ENCODE measurements at places on chromosomes 16 and 17.

GRCh38 chr17:43398724-43399595 lies at the start of gene ARL4D:
Gene ARL4D, plus strand, starts transcription at chr17:43398993. Its CDS starts 740 bp downstream, at chr17:43399733.
- peak; percentile 92 for DNase-seq

DNA sequence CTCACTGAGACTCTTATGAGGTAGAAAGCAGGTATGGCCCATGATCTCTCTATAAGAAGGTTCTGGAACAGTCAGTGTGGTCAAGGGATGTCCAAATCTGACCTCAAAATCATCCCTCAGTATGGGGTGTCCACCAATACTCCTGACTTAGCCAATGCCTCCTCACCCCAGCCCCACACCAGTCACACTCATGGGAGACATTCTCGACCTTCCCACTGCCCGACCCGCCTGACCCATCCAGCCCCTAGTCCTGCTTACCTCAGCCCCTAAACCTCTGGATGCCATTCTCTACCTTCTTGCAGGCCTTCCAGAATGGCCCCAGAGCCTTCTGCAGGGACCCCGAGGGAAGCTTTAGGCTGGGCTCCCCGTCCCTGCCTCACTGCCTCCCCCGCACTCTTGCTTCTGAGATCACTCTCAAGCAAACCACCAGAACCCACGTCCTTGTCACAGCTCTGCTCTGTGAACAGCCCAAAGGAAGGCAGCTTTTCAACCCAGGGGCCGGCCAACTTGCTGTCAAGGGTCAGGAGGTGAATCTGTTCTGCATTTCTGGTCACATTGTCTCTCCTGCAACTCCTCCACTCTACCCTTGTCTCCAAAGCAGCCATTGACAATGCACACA lies 44.9 kb upstream of the RBFOX3 start:
- DNase-seq: no peak

DNA sequence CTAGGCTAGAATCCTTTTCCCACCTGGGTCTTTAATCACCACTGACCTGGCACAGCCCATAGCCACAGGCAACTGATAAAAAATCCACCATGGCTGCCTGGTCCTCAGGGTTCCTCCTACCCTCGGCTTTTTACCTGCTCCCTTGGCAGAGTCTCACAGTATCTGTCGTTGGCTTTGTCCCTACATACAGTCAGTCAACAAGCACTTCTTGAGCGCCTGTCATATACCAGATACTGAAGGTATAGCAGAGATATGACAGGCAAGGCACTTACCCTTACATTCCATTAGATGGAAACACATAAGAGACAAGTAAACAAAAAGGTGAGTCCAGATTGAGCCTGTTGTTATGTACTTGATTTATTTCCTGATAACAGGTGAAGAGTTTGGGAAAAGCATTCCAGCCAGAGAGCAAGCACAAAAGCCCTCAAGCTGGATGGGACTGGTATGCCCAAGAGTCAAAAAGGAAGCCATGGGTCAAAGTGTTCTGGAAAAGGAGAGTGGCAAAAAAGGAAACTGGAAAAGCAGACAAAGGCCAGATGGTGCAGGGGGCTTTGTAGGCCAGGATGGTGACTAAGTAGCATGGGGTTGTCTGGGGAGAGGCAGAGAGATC lies 247.0 kb downstream of the CHD9NB start:
- DNase-seq: no peak

GRCh38 chr16:67676516-67676915 lies 9.9 kb downstream of the C16orf86 start:
- no peak for DNase-seq

DNA sequence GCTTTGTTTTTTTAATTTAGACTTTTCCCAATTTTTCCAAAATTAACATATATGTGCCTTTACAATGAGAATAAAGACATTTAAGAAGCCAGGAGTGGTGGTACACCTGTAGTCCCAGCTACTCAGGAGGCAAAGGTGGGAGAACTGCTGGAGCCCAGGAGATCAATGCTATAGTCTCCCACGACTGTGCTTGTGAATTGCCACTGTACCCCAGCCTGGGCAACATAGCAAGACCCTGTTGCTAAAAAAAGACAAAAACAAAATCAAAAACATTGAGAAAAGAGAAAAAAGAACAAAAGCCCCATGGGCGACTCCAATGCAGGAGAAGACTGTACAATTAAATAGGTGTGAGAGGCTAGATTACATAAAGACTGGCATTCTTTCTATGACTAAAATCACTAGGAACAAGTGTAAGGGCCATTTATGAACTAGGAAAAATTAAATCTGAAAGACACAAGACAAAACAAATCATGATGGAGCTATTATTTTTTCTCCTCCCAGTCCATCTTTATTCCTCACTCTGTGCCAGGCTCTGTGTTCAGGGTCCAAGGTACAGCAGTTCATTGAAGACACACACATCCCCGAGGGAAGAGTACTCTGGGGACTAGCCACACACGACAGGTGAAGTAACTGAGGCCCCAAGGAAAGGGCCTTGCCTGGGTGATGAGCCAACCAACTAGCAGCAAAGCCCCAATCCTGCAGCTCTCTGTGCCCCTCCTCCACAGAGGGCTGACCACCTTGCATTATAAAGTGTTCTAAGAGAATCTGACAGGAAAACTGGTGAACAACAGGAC lies 79.8 kb downstream of the CREBBP start:
- DNase-seq: no peak
